ENCODE measurements at places on chromosomes 1 and 21.

GRCh38 chr1:87399701-87400100 is 71.0 kb downstream of the LMO4 start:
- peak; percentile 32 for DNase-seq

- DNase-seq: no peak
These were observed 228.3 kb upstream of the PKN2 start for GRCh38 chr1:88455621-88456256.

- no peak for DNase-seq
These were observed 29.2 kb downstream of the ST7L start for GRCh38 chr1:112589766-112590165.

- no peak for DNase-seq
These were observed 134.3 kb downstream of the NR5A2 start for GRCh38 chr1:200161801-200162200.

GRCh38 chr21:17823846-17824245 is 4.7 kb upstream of the C21orf91 start:
- DNase-seq: no peak

DNA sequence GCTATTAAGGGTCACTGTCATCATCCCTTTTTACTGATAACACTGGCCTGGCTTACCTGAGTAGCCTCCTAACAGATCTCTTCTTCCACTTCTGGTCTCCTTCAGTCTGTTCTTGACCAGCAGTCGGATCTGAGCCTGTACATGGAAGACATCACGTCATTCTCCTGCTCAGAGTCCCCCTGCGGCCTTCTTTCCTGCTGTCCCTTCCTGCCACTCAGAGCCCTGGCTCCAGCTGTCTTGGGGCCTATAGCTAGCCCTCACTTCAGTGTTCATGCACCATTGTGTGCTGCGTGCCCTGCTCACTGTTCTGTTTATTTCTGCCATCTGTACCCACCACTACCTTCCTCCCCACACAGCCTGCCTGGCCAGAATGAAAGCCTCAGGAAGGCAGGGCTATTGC is 8.4 kb downstream of the ADARB1 start:
- no peak for DNase-seq

GRCh38 chr1:160633330-160633903 is 13.4 kb downstream of the SLAMF1 start:
- no peak for DNase-seq

DNA sequence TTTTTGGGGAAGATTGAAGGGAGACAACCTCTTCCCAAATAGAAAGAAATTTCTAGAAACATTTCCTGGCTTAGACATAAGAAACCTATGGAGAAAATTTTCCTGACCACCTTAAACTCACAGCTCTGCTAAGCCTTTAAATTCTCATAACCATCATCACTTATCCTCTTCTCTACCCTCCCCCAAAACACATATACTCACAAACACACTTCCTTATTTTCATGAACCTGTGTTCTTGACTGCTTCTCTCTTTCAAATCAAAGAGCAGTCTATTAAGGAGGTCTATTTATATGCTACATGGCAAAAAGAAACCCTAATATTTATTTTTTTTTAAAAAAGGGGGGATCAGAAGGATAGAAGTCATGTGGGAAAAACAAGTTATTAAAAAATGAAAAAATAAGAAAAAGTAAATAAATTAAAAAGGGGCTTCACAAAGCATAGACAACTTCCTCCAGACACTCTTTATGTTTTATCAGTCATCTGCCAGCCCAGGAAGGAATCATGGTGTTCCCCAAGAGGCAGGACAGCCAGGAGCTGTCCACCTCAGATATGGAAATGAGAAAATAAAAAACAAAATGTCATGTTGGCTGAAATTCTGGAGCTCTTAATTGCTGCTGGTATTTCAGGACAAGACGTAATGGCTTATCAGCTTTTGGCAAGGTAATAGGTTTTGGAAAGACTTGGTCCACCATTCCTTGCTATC is 12.8 kb upstream of the RGS2 start:
- DNase-seq: no peak

DNA sequence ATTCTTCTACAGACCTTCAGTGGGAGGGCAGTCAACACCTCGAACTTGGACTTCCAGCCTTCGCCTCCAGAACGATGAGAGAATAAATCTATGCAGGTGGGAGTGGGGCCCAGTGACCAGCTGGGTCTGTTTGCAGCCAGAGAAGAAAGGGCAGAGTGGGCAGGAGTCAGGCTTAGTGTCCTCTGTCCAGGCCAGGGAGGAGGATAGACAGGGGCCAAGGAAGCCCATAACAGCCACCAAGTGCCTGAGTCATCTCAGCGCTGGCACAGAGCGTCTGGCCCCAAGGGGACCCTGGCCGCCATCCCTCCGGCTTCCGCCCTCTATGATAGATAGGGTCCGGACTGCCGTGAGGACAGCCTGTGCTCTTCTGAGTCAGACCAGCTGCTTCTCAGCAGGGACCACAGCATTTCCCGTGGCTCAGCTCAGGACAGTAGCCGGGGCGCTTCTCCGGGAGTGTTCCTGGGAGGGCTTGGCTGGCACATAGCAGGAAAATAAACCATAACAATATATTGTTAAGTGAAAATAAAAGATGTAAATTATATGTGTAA is 133.1 kb upstream of the C1orf174 start:
- DNase-seq: no peak

- peak; percentile 85 for DNase-seq
These were observed 90.5 kb downstream of the GDAP2 start for GRCh38 chr1:117838911-117839310.

GRCh38 chr1:192801451-192801850 is 7.4 kb upstream of the RGS2 start:
- DNase-seq: peak; percentile 7

GRCh38 chr1:166080277-166080966 is 86.4 kb downstream of the FAM78B start:
- no peak for DNase-seq

- peak; percentile 46 for DNase-seq
These were observed 8.5 kb downstream of the PRCC start for GRCh38 chr1:156775799-156776198.

GRCh38 chr1:48495166-48495565 is 23.2 kb upstream of the SPATA6 start:
- DNase-seq: no peak

DNA sequence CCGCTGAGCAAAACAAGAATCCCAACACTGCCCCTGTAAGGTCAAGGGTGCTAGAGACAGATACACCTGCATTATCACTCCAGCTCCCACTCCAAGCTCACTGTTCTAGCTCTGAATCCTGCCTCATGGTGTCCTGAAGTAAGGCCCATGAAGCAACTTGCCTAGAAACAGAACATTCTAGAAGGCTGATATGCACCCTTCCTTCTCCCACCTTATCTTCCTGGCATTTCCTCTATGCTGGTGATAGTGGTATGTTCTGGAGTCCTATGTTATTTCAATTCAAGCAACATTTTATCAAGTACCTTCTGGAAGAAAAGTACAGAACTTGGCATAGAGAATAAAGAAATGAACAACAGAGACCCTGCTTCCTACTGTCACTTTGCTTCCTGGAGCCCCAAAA is 317.1 kb upstream of the KAZN start:
- DNase-seq: no peak

GRCh38 chr1:212070720-212071302 is 35.3 kb downstream of the DTL start:
- peak; percentile 76 for DNase-seq

- no peak for DNase-seq
These were observed 13.6 kb upstream of the MAB21L3 start for GRCh38 chr1:116097626-116098025.

DNA sequence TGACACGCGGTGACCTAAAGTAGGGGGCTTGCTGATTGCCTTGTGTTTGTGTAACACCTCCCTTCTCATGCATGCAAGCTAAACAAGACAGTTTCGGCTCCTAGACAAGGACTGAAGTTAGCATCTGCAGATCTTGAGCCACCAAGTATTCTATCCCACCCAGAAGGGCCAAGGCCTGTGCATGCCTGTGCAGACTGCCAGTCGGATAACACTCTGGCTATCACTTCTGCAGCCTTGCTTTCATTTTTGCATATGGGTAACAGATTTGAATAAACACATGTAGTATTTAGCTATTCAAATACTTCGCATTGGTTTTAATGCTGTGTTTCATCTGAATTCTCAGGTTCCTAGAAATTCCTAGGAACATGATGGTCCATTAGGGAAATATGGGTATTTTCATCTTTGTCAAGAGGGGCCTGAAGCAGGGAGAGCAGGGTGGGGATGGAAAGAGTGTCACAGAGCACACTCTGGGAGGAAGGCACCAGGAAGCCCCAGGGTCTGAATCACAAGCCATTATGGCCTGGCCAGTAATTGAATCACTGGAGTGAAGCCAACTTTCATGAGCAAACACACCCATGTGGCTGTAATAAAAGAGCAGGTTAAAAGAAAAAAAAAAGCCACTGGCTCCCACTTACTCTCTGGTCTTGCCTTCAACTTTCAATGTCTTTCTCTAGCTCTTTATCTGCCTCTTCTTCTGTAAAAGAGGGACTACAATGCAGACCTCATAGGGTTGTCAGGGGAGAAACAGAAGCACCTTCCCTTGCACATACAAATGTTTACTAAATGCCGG is 28.3 kb downstream of the GADD45A start:
- peak; percentile 96 for DNase-seq

DNA sequence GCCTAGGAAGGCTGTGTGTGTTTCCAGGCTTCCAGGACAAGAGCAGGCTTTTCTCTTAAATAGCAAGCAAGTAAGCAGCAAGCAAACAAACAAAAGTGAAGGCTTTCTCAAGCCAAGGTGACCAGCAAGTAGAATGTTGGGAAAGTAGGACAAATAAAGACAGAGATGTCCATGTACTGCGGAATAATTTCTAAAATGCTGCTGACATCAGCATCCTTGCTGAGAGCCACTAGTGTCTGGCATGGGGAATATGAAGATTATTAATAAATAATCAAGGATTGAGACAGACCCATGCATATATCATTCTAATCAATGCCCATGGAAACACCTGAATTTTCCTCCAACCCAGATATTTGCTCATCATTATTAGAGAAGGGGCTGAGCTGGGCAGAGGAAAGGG is 6.4 kb upstream of the DYRK3 start:
- DNase-seq: no peak

All from PC-3 (cell line).